ENCODE measurements at places on chromosomes 2 and 18. TPM values are rescaled to one million over a fixed set of nuclear protein-coding genes. Genes with fewer than 3 reads are reported as not detected.

Gene GLI2
- 28.6 TPM for total RNA-seq

- peaks cover 73% of the 10 kb centered on the region for H3K4me1 ChIP-seq
- DNase-seq, result no peak
- peak overlapping the region; percentile 23 for H3K27ac ChIP-seq
- no peaks in the 10 kb centered on the region for H3K27me3 ChIP-seq
- peaks cover 13% of the 10 kb centered on the region for H3K36me3 ChIP-seq
Observed at GRCh38 chr18:44778788-44779187, 98.1 kb downstream of the SETBP1 start.

DNA sequence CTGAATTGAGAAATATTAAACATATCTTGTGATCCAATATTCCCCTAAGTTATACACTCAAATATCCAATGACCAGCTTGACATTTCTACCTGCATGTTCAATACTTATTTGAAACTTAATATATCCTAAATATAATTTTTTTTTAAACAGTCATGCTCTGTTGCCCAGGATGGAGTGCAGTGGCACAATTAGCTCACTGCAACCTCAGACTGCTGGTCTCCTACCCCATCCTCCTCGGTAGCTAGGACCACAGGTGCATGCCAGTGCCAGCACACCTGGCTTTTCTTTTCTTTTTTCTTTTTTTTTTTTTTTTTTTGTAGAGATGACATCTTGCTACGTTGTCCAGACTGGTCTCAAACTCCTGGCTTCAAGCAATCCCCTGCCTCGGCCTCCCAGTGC lies 4.2 kb downstream of the KYNU start:
- no peaks in the 10 kb centered on the region for H3K27me3 ChIP-seq
- no peak overlapping the region for H3K27ac ChIP-seq
- no peak for DNase-seq
- H3K36me3 ChIP-seq, result no peaks in the 10 kb centered on the region
- H3K4me1 ChIP-seq, result no peaks in the 10 kb centered on the region
- H3K4me3 ChIP-seq, result no peak overlapping the region

GRCh38 chr2:159256159-159256558 lies 30.3 kb downstream of the WDSUB1 start:
- H3K4me3 ChIP-seq, result no peak overlapping the region
- H3K36me3 ChIP-seq, result peaks cover 15% of the 10 kb centered on the region
- no peak overlapping the region for H3K27ac ChIP-seq
- H3K27me3 ChIP-seq, result no peaks in the 10 kb centered on the region
- DNase-seq, result no peak

GRCh38 chr2:120862201-120863060 lies 126.8 kb downstream of the GLI2 start:
- H3K27ac ChIP-seq, result no peak overlapping the region
- H3K36me3 ChIP-seq, result no peaks in the 10 kb centered on the region
- peaks cover 52% of the 10 kb centered on the region for H3K4me1 ChIP-seq

Gene POTEI
- 2.1 TPM for total RNA-seq

DNA sequence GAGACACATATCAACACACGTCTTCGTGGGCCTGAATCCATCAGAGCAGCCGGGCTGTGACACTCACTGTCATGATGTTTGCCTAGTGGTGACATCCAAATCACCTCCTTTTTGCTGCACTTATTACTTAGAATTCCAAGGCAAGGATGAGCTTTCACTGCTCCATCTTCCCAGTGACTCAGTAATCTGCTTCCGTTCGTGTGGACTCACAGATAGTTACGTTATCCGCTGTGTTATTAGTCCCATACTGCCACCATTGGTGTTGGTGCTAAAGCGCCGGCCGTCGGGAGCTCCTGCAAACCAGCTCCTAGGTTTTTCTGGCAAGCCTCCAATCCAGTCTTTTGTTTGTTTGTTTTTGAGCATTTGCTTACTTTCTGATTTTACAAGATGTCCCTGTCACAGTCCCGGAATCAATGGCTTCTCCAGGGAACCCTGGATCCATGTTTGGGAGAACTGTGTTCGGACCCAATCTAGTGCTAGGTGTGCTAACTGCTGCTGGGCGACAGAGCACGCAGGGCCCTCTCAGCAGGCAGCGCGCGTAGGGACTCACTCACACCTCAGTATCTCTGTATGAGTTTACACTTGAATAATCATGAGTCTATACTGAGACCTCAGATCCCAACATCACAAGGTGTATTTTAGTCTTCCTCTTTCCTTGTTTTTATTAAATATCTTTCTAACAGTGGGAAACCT lies 42.6 kb downstream of the HDAC4 start:
- no peak overlapping the region for H3K4me3 ChIP-seq
- peaks cover 18% of the 10 kb centered on the region for H3K36me3 ChIP-seq
- H3K27me3 ChIP-seq, result no peaks in the 10 kb centered on the region
- peaks cover 25% of the 10 kb centered on the region for H3K4me1 ChIP-seq

DNA sequence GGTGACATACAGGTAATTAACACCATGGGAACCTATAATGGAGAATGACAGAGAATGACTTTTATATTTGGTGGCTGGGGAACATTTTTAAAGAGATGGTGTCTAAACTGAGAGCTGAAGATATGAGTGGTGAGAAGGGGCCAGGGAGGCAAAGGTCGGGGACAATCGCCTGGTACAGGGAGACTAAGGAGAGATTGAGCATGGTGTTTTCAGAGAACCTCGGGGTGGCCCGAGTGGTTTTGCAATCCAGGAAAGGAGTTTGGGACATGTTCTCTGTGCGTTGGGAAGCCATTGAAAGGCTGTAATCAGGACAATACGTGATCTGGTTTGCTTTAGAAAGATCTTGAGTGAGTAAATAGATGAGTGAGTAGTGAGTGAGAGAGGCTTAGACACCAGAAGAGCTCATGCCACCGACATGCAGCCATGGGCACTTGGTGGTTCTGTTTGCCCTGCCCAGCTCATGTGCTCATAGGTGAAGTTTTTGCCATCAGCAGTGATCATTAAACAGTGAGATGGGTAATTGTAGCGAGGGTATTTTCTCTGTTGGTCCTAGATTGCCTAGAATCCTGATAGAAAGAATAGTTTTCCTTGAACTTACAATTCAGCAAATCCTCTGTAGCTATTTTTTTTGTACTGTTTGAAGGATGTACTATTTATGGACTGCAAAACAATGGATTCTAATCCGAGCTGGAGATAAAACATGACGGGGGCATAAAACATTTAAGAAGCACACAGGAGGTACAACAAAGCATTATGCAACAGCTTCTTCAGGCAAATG lies 114.7 kb downstream of the SH3RF3 start:
- H3K27ac ChIP-seq, result no peak overlapping the region
- no peak overlapping the region for H3K4me3 ChIP-seq
- no peak for DNase-seq
- no peaks in the 10 kb centered on the region for H3K36me3 ChIP-seq

Gene SUCLG1
- total RNA-seq, result 92.9 TPM

DNA sequence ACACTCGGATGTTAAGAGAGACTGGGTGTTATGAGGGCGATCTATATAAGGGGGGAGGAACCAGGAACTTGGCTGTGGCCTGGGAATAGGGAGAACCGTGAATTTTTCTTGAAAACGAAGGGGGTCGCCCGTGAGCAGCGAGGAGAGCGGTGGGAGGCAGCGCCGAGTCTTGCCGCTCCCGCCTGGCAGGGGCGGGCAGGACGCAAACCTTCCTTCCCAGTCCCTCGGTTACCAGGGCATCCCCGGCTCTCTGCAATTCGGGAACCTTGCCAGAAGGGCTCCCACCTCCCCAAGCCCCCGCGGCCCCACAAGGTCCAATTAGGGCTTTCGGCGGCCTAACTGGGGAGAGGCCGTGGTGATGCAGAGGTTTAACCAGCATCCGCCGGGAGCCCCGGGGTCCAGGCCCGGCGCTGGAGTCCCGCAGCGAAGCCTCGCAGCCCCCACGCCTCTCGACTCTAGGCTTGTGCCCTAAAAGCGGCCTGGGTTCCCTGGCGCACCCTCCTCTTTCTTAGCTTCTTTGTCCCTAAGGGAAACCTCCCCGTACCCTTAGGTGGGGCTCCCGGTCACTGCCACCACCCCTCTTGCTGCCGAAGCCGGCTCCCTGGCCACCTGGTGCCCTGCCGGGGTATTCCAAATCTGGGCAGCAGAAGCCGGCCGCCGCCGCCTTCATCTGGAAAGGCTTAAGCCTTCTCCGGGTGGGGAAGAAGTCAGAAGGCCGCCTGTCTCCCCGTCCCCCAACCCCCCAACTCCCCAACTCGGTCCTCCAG lies 680 bp upstream of the FHOD3 start:
- peaks cover 26% of the 10 kb centered on the region for H3K27me3 ChIP-seq
- no peaks in the 10 kb centered on the region for H3K4me1 ChIP-seq
- H3K27ac ChIP-seq, result no peak overlapping the region
- no peaks in the 10 kb centered on the region for H3K36me3 ChIP-seq
- no peak overlapping the region for H3K4me3 ChIP-seq

Gene GYPC
- 13.3 TPM for total RNA-seq

GRCh38 chr2:32900246-32900973 lies 46.3 kb upstream of the LTBP1 start:
- no peaks in the 10 kb centered on the region for H3K36me3 ChIP-seq
- H3K27ac ChIP-seq, result no peak overlapping the region
- peaks cover 11% of the 10 kb centered on the region for H3K4me1 ChIP-seq
- H3K27me3 ChIP-seq, result peaks cover 17% of the 10 kb centered on the region
- no peak for DNase-seq

DNA sequence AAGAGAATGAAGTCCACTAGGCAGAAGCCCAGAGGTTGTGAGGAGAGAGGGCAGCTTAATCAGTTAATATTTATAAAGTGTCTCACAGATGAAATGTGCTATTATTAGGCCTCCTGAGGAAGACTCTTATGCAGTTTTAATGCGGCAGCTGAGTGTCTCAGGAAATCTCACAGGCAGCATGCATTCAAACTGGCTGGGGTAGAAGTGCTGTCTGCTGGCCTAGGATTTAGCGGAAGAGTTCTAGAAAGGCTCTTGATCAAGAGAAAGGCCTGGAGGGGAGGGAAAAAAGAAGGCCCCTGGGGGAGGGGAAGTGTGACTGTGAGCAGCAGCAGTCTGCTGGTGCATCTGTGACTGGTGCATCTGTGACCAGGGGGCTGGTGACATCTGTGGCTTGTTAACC lies 133.0 kb downstream of the FSHR start:
- H3K4me1 ChIP-seq, result peaks cover 4% of the 10 kb centered on the region
- no peak overlapping the region for H3K27ac ChIP-seq
- DNase-seq, result no peak

Gene SLC4A1AP
- total RNA-seq, result 17.7 TPM

Gene RAPGEF4
- 4.4 TPM for total RNA-seq

DNA sequence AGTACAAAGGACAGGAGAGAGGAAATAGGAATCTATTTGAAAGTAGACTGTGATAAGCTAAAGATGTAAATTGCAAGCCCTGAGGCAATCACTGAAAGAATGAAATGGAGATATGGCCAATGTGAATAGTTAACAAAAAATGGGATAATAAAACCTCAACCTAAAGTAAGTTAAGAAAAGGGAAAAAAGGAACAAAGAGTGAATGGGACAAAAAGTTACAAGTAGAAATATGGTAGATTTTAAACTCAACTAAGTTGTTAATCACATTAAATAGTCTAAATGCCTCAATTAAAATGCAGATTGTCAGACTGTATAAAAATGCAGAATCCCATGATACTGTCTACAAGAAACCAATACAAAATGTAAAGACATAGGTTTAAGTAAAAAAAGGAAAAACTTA lies 165.2 kb upstream of the RBMS1 start:
- no peak overlapping the region for H3K27ac ChIP-seq
- no peak for DNase-seq

- H3K36me3 ChIP-seq, result no peaks in the 10 kb centered on the region
- H3K27me3 ChIP-seq, result no peaks in the 10 kb centered on the region
- H3K27ac ChIP-seq, result no peak overlapping the region
- H3K4me1 ChIP-seq, result no peaks in the 10 kb centered on the region
- DNase-seq, result no peak
Observed at GRCh38 chr2:160674146-160674750, 180.6 kb upstream of the RBMS1 start.
